ENCODE measurements at places on chromosomes 12 and 14.

GRCh38 chr12:106042037-106042436, 96.7 kb downstream of the NUAK1 start:
- no peak for DNase-seq

DNA sequence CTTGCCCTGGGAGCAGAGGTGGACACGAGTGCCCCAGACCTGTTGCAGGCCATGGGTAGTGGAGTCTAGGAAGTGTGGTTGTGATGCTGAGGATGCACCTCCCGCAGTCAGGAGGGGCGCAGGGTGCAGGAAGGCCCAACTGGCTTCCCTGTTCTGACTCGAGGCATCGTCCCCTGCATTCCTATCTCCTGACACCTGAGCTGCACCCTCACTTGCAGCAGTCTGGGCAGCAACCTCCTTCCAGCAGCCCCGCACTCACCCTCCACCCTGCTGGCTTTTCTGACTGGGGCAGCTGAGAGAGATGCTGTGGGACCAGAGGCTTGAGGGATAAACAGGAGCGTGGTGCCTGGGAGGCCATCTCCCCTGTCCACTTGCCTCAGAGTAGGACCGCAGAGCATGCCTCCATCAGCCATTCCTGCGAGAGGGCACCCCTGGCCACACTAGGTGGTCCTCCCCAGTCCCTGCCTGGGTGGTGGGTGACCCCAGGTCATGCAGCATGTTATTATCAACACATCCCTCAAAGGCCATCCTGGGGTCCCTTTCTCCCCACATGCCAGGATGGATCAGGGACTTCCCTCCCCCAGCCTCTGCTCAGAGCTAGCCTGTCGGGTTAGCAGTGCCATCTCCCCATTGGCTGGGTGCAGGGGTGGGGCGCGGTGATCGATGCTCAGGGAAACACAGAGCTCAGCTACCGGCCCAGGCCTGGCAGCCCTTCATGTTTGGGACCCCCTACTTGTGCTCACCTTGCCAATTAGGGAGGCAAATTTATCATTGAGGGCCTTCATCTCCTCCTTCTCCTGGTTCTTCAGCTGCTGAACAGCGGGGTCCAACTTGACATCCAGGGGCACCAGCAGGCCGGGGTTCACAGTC, 719 bp downstream of the KRT80 start:
- no peak for DNase-seq

- DNase-seq, result no peak
Measured at GRCh38 chr14:94143711-94144110, 14.3 kb upstream of the IFI27L2 start.

DNA sequence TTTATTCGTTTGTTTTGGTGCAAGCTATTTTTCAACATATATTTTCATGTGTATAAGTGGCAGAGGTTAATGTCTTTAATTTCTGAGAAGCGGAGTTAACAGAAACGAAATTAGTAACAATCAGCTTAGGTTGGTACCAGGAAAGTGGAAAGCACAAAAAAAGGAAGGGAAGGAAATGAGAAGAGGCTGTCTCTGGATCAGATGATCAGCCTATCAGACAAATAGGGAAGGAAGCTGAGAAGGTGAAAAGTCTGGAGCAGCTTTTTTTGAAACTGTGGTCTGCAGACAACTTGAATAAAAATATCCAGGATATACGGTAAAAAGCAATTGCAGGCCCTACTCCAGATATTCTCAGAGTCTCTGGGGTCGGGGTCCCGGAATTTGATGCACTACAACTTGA, 265.0 kb downstream of the SSPN start:
- DNase-seq, result no peak

GRCh38 chr14:22981090-22981875, 1.1 kb downstream of the AJUBA start:
- no peak for DNase-seq

DNA sequence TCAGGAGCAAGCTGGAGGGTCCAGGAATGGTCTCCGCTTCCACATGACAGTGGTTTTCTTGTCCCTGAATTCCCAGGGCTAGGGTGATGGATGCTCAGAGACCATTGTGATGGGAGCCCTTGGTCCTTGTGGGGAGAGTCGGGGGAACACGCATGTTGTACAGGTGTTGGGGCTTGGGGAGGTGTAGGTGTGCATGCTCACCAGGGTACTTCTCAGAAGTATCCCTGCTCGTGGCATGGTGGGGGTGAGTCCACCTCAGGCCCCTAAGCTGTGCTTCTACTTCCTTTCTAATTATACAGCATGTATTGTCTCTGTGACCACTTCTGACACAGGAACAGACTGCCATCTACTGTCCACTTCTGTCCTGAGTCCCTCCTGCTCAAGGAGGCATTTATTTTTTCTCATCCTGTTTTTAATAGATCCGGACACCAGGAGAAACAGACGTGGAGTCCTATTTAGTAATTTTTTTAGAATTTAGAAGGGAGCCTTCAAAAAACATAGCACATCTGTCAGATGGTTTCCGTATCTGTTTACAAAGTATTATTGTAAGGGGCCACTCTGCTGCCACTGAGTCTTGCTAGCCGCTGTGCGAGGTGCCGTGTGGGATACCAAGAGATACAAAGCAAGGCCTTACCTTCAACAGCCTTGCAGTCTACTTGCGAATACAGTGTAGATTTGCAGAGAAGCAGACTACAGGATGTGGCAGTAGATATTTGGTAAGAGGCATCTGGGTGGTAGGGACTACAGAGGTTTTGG, 10.5 kb downstream of the NTF3 start:
- DNase-seq, result no peak

DNA sequence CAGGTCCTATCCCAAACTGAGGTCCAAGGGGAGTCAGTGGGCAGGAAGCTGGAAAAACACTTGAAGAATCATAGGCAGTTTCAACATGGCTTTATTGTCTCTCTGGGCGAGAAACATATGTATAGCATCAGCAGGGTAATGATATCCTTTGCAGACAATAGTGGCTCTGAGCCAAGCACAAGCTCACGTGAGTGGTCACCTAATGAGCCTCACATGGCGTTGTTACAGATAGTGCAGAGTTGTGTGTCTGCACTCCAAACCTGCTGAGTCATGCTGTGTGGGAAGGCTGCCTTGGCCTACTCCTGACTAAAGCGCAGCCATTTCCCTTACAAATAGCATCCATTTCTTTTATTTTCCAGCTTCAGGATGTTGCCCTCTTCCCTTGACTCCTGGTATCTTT, 105.2 kb upstream of the SYT1 start:
- no peak for DNase-seq

DNA sequence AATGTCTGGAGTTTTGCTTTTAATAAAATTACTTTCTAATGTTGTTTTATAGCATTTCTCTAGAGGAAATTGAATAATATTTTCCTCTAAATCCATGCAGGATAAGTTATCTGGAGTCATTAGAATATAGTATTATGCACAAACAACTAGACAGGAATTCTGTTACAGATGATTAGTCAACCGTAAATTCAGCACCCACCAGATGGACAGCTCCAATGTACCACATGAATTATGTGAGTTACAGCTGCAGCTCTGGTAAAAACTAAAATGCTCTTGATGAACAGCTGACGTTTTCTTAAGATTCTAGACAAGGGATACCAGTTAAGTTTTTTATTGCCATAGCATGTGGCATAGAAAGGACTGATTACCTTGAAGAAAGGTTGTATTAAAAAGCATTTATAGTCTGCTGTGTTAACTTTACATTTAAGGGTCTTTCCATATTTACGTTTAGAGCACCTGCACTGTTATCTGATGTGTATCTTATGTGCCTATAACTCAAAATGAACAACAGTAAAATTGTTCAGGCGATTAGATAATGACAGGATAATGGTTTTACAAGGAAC, 321.4 kb upstream of the LRFN5 start:
- peak; percentile 98 for DNase-seq

- DNase-seq, result no peak
Measured at GRCh38 chr12:73106296-73106695, 834.1 kb downstream of the TRHDE start.

- DNase-seq, result no peak
Measured at GRCh38 chr14:24677956-24678355, 44.0 kb upstream of the GZMB start.
